ENCODE measurements at places on chromosomes 12 and 14.

GRCh38 chr12:49031573-49032161 lies 13.1 kb upstream of the PRKAG1 start:
- no peak for DNase-seq

DNA sequence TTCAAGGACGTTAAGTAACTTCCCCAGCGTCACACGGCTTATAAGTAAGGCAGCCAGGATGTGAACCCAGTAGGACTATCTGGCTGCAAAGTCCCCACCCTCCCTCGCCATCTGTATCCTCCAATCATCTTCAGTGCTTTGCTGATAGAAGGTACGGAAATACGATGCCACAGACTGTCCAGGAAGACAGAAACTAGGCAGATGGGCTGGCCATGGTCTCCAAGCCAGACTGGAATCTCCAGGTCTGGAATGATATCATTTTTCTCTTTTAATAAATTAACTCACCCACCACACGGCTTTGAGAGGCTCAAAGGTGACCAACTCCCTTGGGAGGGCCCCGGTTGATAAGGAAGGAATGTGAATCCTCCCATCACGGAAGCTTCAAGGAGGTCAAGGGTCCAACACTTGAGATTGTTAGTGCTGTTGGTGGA lies 16.3 kb upstream of the BDKRB1 start:
- no peak for DNase-seq

DNA sequence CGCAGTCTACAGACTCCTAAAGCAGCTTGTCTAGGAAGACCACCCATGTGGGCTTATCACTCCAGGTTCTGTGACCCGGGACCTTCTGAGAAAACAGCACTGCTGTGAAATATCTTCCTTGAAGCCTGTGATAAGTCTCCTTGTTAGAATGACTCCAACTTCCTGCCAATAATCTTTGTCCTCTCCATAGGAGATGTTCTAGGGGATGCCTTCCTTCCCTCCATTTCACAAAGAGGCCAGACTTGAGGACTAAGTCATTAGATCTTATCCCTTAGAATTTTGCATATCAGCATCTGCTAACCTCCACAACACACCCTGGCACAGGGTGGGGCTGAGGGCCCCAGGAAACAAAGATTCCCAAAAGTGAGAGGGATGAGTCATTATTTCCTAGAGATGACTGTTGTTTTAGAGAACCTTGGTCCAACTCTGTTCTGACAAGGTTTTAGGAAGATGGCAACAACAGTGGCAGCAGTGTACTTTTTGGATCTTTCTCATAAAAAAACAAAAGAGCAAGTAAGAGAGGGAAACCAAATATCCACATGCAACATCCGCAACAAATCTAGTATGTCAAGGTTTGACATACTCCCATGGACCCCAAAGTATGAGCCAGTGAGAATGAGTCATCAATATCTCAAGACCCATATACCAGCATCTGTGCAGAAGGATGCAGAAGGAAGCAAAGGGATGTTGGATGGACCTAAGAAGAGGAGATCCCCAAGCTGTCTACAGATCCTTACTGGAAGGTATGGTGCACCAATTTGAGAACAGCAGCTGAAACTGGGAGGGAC lies 6.0 kb downstream of the LTB4R start:
- DNase-seq = no peak

DNA sequence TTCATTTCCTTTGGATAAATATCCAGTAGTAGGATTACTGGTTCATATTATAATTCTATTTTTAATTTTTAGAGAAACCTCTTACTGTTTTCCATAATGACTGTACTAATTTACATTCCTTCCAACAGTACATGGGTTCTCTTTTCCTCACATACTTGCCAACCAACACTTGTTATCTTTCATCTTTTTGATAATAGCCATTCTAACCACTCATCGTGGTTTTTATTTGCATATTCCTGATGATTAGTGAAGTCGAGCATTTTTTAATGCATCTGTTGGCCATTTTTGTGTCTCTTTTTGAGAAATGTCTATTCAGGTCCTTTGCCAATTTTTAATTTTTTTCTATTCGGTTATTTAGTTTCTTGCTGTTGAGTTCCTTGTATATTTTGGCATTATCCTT lies 457.7 kb upstream of the PDE3A start:
- DNase-seq = no peak

- DNase-seq = no peak
Observed at GRCh38 chr14:95432144-95433093, 84.0 kb downstream of the SYNE3 start.

DNA sequence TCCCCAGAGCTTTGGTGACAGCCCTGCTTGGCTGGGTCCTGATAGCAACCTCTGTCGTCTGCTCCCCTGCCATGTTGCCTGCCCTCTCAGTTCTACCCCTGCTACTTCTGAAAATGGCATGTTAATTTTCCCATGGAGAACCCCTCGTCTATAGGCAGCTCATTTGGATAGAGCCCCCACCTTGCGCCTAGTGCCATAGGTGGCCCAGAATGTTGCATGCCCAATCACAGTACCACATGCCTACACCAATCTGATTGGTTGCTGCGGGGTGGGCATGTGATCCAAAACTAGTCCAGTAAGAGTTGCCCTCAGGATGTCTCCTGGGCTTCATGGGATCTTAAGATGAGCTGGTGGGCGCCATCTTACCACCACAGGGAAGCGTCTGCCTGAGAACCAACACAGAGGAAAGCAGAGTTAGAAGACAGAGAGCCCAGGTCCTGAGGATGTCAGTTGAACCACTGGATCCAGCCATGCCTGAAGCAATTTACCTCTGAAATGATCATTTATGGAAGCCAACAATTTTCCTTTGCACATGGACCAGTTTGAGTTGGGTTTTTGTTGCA lies 85.7 kb downstream of the PAPOLA start:
- DNase-seq = no peak

GRCh38 chr12:70847871-70848270 lies 72.7 kb downstream of the PTPRR start:
- no peak for DNase-seq

DNA sequence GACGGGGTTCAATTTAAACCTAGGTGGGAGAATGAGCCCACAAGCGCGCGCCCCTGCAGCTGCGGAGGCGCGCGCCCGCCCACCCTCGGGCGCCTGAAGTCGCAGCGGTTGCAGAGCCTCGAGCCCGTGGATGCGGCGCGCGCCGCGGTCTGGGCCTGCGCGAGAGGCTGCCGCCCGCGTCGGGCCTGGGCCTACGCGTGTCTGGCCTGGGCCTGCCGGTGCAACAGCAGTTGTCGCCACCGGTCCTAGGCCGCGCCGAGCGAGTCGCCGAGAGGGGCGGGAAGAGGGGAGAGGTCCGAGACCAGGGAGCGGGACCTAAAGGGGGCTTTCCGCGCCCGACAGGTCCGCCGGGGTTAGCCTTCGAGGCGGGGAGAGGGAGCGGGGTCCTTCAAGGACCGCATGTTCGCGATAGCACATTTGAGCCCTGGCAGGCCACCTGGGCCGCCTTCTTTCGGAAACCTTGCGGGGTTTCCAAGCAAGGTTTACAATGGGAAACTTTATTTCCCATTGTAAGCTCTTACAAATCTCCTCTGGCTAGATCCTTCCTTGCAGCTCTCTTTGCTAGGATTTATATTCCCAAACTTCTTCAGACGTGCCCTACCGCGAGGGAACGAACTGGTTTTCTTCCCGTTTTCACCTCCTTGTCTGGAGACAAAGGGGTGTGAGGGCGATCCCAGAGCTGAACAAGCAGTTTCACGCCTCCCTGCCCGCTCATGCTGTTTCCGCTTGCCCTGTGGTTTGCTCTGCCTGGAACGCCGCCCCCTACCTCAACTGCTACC lies 6.8 kb downstream of the SIX6 start:
- no peak for DNase-seq

DNA sequence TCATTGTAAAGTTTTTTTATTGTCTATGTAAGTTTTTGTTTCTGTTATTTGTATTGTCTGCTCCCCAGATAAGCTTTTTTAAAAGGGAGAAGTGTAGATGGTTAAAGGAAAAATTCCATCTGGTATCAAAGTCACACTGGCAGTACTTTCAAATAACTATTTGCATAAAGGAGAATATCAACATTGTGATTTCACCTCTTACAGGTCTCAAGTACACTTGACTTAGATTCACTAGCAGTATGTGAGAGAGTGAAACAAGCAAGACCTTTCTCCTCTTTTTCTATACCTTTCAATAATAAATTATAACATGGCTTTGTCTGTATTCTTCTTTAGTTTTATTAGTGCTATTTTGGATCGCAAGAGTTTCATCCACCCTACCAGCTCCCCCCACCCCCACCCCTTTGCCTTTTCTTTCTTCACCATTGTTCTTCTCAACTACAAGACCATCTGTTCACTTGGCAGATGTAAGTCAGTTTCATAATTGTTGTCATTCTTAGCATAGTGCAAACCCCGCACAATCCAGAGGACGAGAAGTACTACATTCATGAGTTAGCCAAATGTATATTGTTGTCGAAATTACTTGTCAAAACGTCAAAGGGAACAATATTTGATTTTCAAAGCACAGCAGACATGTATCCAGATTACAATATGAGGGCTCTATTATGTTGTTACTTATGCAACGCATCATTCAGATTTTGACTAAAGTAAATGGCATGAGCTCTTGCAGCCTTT lies 602.7 kb upstream of the FLRT2 start:
- no peak for DNase-seq

DNA sequence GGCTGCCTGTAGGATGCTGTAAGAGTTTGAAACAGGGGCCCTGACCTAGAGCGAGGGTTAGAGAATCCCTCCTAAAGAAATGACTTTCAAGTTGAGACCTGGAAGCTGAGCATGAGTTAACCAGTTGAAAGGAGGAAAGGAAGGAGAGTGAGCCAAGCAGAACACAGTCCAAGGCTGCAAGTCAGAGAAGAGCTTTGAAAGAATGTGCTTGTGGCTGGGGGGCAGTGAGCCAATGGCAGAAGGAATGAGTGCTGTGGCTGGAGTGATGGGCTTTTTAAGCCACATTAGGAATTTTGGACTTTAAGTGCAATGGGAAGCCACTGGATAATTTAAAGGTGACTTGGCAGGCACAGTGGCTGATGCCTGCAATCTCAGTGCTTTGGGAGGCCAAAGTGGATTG lies 18.1 kb downstream of the CDKN1B start:
- DNase-seq = no peak

GRCh38 chr12:124168016-124168786 lies 126.7 kb upstream of the RFLNA start:
- no peak for DNase-seq

DNA sequence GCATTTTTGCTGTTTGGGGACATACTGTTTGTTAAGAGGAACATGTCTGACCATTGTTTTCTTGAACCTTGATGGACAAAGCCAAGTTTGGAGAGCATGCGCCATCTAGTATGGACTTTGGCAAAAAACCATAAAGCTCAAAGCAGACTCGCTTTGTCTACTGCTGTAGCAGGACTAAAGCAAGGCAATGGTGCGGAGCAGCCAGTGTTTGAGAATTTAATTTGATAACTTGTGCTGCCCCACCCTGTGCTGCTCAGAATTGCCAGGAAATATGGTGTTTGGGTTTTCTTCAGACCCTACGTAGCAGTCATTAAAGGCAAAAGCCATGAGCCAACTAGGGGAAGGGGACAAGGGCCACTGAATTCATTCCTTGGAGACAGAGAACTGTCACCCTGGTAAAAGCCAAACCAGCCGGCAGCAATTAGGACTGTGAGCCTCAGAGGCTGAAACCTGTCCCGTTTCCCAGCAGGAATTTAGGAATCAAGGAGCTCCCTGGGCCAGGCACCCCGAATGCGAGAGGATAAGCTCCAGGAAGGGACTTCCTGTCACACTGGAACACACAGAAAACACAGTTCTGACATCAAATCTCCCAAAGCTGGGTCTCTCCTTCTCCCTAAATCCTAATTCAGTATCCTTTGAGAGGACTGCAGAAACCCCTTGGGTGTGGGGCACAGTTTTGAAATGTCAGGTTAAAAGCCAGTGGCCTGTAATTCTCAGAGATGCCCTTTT lies 1.1 kb downstream of the AVIL start:
- DNase-seq = no peak

DNA sequence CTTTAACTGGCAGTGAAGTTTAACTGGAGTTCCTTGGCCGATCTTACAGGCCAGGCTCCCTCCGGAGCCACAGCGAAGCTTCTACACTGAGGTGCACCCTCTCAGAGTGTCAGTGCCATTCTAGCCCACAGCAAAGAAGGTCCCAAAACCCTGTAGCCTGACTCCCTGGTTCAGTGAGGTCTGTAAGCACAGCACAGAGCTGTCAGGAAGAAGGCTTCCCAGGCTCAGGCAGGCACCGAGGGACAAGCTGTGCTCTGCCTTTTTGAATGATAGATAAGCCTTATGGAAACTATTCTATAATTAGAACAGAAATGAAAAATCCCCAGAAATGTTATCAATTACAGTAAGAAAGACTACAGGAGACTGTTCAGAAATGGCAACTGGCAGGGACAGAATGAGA lies 40.2 kb downstream of the MOK start:
- no peak for DNase-seq

GRCh38 chr12:51784688-51785087 lies 63.8 kb downstream of the FIGNL2 start:
- DNase-seq = no peak

GRCh38 chr14:102951799-102952198 lies 29.3 kb downstream of the AMN start:
- peak; percentile 46 for DNase-seq

DNA sequence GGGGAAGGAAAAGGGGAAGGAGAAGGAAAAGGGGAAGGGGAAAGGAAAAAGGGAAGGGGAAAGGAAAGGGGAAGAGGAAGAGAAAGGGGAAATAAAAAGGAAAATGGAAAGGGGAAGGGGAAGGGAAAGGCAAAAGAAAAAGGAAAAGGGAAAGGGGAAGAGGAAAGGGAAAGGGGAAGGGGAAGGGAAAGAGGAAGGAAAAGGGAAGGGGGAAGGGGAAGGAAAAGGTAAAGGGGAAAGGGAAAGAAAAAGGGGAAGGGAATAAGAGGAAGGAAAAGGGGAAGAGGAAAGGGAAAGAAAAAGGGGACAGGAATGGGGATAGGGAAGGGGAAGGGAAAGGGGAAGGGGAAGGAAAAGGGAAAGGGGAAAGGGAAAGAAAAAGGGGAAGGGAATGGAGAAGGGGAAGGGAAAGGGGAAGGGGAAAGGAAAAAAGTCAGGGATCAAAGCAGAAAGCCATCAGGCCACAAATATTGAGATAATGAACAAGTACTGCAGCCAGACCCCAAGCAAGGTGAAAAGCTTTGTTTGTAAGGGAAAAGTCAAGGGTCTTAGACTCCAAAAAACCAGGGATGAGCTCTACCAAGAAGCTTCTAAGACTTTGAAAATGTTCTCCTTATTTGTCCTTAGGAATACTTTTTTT lies 20.0 kb downstream of the DICER1 start:
- DNase-seq = no peak

GRCh38 chr14:31990926-31991572 lies 86.1 kb upstream of the ARHGAP5 start:
- peak; percentile 67 for DNase-seq

GRCh38 chr12:107567876-107568619 lies 117.6 kb upstream of the PWP1 start:
- DNase-seq = no peak

DNA sequence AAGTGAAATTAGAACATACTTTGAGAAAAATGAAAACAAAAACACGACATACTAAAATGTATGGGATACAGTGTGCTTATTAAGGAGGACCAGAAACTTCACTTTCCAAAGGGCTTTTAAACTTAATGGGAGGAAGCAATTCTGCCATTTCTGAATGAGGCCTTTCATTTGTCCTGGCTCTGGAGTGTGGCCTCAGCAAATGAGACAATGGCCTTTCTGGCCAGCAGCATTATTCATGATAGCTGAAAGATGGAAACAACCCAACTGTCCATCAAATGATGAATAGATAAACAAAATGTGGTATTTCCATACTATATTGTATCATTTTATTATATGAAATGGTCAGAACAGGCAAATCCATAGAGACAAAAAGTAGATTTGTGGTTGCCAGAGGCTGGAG lies 338.6 kb downstream of the CEP128 start:
- no peak for DNase-seq

Data from AG09309 (cell line).